ENCODE measurements at places on chromosomes 16 and 17.

DNA sequence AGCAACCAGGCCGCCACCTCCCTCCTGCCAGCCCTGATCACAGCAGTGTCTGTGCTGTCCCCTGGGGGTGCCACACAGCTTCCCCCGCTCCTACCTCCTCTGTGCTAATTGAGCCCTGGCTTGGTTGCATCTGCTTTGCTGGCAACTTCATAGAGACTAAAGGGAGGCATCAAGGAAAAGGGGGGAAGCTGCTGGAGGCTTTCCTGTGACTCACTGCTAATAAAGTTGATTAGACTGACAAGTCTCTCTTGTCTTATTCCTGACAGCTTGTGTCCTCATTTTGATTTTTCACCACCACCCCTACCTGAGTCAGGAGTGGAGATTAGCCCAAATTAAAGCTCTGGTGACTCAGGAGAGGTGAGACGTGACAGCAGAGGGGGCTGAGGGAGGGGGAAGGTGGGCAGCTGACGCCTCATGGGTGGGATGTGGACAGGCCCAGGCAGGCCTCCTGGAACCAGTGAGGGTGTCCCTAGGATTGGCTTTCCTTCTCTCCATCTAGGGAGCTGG, 310.0 kb downstream of the CBLN1 start:
- no peak for DNase-seq

DNA sequence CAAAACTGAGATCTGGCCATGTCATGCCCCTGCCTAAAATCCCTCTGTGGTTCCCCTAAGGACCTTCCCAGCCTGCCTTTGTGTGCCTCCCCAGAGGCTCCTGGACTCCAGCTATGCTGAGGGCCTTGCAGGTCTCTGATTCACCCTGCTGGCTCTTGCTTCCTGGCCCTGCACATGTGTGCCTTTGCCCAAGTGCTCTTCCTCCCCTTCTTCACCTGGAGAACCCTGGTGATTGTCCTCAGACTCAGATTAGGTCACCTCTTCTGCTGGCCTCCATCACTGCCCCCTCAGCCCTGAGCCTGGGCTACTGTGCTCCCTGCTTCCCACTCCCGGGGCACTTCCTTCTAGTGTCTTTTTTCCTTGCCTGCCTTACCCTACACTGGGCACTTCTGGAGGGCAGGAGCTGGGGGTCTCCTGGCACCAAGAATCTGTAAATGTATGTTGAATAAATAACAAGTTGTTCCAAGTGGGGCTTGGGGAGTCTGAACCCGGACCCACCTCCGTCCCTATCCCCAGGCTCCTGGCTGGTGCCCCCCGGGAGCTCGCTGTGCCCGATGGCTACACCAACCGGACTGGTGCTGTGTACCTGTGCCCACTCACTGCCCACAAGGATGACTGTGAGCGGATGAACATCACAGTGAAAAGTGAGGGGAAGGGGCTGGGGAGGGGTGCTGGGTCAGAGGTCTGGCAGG, 7.8 kb downstream of the ITGA3 start:
- no peak for DNase-seq

GRCh38 chr17:79018370-79018695, 5.6 kb upstream of the C1QTNF1 start:
- no peak for DNase-seq

DNA sequence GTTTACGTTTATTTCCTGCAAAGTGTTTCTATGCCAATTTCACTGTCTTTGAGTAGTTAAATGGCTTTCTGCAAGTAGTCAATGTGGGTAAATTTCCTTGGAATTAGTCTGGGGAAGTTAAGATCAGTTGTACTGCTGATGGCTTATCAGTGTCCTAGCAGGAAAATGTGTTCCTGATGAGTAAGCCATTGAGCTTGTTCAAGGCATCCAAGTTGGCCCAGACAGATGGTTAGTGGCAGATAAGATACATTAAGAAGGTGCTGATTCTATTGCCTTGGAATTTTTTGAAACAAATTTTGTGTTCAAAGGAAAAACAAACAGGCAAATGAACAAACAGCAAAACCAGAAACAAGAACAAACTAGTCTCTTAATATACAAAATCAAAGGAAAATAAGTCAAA, 258.4 kb downstream of the MAP2K6 start:
- DNase-seq: no peak

GRCh38 chr16:68411086-68411485, 37.2 kb downstream of the SMPD3 start:
- DNase-seq: no peak

DNA sequence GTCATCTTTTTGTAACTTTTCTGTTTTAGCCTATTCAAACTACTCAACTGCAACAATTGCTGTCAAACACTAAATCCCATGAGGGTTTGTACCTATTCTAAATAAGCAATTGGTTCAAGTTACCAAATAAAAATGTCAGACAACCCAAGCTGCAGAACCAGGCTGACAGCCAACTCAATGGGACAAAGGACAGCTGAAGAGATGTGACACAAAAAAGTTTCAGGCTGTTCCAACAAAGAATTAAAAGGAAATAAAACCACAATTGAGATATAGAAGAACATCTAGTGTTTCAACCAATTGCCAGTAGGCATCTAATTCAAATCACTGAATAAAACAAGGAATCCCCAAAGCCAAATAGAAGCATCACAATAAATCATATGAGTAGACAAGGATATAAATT, 49.3 kb downstream of the GRB7 start:
- no peak for DNase-seq

DNA sequence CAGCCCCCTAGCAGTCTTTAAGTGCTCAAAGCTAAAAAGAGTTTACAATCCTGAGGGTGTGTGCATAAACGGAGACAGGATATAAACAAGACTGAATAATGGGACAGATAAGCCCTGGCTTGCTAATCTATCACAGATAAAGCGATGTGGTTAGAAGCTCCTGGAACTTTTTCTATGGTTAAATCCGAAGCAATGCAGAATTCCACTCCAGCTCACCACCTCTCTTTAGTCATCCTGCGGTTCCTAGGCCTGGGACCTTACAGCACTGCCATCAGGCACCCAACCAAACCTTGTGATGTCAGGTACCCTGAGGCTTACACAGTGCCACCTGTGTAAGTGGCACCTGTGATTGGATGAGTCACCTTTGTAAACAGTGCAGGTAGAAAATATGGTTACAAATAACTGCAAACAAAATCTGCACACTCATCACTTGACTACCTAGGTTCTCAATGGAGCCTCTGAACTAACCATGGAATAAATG, 31.5 kb upstream of the B4GALNT2 start:
- no peak for DNase-seq

DNA sequence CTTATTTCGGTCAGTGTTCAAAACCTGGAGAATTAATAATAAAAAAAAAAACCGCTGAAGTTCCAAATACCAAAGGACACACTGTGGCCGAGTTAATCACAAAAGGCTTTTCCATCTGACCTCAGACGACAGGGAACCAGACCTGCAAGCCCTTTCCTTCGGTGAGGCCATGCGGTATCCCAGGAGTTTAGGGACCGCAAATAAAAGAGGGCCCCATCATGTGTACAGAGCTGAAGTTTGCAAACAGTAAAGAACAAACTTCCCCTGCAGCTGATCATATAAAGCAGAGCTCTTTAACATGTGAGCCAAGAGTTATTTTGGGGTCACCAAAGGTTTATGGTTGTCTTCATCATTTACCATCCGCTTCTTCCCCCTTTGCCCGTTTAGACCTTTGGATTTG, 33.0 kb upstream of the FOXJ1 start:
- no peak for DNase-seq

- no peak for DNase-seq
Measured at GRCh38 chr16:23434380-23434779, 18.6 kb downstream of the COG7 start.

GRCh38 chr17:33968350-33969044, 286.6 kb upstream of the CCL2 start:
- DNase-seq: no peak

DNA sequence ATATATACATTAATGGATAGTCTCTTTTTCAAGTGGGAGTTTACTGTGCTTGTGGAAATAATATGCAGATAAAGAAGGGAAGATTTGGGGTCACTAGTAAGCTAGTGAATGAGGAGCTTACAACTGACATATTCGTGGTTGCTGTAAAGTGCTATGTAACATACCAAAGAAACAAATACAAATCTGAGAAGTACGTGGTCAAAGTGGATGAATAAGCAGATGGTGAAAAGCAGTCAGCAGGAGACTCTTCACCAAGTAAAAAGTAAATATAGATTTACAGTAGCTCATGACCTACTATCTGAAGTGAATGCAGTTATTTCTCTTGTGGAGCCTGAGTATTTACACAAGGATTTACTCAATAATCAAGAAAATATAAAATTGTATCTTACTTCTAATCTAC, 136.6 kb upstream of the ELAC2 start:
- DNase-seq: no peak

DNA sequence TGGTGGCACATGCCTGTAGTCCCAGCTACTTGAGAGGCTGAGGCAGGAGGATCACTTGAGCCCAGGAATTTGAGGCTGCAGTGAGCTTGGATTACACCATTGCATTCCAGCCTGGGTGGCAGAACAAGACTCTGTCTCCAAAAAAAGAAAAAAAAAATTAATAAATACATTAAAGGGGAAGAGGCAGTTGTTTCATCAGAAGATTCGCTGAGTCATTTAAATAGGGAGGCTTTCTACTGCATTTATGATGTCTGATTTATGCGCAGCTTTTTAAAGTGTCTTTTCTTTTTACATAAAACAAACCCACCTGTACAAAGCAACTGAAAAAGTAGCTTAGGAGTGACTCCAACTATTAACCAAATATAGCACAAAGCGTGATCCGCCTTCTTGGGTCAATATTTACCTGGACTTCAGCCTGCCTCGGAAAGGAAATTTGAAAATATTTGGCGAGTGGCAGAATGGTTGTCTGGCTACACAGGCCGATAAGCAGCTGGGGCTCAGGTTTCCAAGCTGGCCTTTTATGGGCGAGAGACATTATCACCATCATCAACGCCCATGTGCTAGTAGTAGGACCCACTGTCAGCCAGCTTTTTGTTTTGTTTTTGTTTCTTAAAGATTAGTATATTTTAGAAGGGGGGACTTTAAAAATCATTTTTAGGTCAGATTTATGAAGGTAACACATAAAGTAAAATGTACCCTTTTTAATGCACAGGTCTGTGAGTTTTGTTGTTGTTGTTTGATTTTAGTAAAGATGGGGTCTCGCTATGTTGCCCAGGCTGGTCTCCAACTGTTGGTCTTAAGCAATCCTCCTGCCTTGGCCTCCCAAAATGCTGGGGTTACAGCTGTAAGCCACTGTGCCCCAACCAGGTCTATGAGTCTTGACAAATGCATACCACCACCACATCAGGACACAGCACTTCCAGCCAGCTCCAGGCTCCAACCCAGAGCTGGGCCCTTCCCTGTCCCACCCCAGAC, 42.5 kb upstream of the RASD1 start:
- no peak for DNase-seq

GRCh38 chr16:85310868-85311585, 198.8 kb upstream of the CIBAR2 start:
- no peak for DNase-seq

- DNase-seq: no peak
Measured at GRCh38 chr17:61524319-61524718, 66.7 kb downstream of the NACA2 start.

DNA sequence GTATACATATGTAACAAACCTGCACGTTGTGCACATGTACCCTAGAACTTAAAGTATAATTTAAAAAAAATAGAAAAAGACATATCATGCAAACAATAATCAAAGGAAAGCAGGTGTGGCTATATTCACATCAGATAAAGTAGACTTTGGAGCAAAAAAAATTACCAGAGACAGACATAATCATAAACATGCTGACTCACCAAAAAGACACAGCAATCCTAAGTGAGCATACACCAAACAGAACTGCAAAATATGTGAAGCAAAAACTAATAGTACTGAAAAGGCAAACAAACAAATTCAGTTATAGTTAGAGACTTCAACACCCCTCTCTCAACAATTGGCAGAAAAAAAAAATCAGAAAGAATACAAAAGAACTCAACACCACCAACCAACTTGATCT, 29.9 kb downstream of the SHCBP1 start:
- no peak for DNase-seq

GRCh38 chr17:32518646-32519227, 31.9 kb downstream of the CDK5R1 start:
- no peak for DNase-seq

DNA sequence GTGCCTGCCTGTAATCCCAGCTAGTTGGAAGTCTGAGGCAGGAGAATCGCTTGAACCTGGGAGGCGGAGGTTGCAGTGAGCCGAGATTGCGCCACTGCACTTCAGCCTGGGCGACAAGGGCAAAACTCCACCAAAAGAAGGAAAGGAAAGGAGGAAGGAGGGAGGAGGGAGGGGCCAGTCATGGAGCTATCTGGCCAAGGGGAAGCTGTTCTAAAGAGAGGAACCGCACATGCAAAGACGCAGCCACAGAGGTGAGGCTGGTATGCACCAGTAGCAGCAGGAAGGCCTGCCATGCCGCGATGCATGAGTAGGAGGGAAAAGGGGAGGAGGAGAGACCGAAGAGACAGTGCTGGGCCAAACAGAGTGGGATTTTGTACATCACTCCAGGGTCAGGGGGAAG, 35.9 kb downstream of the HSBP1 start:
- DNase-seq: no peak

- no peak for DNase-seq
Measured at GRCh38 chr17:4947411-4948165, 742 bp downstream of the PFN1 start.

DNA sequence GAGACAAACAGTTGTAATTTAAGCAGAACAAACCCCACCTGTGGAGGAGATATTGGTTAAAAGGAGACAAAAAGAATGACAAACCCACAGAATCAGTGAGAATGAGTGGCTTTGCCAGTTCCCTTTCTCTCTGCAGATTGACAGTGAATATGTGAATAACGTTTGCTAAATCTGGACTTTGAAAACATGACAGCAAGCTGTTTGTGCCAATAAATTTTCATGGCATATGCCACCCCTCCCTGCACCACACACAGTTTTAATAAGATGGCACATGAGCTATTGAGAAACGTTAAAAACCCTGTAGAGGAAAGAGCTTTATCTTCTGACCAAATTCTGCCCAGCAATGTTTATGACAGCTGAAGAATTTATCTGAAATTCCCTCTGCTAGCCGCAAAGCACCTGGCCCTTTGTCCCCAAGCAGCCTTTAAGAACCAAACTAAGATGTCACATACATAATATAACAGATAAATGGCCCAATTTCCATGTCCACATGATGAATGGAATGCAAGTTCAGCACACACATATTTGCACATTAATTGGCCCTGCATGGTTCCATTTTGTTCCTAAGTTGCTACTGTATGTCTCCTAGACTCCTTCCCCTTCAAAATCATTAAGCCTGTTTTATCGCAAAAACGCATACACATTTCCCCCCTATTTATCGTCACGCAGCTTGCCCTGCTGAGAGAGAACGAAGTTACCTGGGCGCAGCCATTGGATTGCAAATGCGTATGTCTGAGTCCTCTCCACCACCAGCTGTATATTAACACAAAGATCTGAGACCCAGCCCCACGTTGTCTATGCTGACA, 773.5 kb upstream of the EEF2KMT start:
- no peak for DNase-seq

GRCh38 chr16:4380119-4381063, 8.7 kb downstream of the VASN start:
- no peak for DNase-seq

DNA sequence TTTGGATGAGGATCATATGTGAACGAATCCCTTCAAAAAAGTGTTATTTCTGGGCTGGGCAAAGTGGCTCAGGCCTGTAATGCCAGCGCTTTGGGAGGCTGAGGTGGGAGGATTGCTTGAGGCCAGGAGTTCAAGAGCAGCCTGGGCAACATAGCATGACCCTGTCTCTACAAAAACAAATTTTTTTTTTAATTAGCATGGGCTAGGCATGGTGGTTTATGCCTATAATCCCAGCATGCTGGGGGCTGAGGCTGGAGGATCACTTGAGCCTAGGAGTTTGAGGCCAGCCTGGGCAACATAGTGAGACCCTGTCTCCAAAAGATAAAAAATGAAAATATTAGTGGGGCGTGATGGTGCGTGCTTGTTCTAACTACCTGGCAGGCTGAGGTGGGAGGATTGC, 4.6 kb downstream of the TAOK1 start:
- DNase-seq: no peak
